Forelimb muscle (tissue), 1 donor: ENCODE measurements at places on chromosomes 7 and 10.

DNA sequence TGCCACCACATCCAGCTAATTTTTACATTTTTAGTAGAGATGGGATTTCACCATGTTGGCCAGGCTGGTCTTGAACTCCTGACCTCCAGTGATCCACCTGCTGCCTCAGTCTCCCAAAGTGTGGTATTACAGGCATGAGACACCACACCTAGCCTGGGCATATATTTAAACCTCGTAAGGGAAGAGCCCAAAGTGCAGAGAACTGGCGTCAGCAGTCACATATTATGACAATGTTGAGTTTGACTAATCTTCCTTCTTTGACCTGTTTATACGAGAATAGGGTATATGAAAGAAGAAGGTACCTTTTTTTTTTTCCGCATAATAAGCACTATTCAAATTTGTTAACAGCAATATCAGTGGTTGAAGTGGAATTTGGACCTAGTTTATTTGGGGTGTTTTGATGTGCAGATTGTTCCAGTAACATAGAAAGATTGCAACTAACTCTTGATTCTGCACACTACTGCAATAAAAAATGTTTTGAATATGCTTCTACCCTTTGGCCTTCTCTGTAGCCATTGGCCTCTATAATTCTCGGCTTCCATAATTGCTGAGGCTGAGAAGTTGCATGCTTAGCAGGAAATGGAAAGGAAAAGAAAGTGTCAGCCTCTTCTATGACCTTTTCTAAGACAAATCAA lies 55.9 kb downstream of the MINPP1 start:
- no peak for DNase-seq

DNA sequence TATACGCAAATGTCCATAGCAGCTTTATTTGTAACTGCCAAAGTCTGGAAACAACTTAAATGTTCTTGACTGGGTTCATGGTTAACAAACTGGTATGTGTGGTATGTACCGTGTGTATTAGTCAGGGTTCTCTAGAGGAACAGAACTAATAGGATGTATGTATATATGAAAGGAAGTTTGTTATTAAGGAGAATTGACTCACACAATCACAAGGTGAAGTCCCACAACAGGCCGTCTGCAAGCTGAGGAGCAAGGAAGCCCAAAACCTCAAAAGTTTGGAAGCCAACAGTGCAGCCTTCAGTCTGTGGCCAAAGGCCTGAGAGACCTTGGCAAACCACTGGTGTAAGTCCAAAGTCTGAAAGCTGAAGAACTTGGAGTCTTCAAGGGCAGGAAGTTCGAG lies 66.8 kb downstream of the TMEM168 start:
- DNase-seq = no peak

GRCh38 chr7:51349820-51350545 lies 33.4 kb upstream of the COBL start:
- peak; percentile 16 for DNase-seq

GRCh38 chr10:69506834-69507713 lies 55.8 kb downstream of the TSPAN15 start:
- no peak for DNase-seq
